ENCODE measurements at places on chromosomes 6 and 20.

DNA sequence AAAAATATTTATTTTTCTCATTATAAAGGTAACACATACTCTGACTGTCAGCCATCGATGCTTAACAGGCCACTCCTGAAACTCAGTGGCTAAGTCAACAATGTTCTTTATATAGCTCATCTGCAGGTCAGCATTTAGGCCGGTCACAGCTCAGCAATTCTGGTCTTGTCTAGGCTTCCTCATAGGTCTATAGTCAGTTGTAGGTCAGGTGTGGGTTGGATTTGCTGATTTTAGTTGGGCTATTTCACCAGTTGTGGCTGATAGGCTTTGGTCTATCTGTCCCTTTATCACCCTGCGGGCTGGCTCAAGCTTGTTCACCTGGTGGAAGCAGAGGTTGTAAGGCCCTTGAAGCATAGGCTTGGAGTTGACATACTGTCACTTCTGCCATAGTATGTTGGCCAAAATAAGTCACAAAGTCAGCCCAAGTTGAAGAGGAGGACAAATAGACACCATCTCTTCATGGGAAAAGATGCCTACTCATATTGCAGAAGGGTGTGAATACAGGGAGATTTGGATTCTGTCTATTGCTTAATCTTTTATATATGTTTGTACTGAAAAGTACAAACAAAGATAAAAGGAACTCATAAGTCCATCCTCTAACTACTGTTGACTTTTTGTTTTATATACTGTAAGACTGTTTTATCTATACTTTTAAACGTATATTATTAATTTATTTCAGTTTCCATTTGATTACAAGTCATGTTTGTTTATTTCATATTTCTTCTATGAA is 75.0 kb downstream of the BCKDHB start:
- no peak overlapping the region for H3K4me3 ChIP-seq
- no peak overlapping the region for H3K27ac ChIP-seq
- H3K27me3 ChIP-seq, result no peaks in the 10 kb centered on the region
- no peaks in the 10 kb centered on the region for H3K4me1 ChIP-seq

DNA sequence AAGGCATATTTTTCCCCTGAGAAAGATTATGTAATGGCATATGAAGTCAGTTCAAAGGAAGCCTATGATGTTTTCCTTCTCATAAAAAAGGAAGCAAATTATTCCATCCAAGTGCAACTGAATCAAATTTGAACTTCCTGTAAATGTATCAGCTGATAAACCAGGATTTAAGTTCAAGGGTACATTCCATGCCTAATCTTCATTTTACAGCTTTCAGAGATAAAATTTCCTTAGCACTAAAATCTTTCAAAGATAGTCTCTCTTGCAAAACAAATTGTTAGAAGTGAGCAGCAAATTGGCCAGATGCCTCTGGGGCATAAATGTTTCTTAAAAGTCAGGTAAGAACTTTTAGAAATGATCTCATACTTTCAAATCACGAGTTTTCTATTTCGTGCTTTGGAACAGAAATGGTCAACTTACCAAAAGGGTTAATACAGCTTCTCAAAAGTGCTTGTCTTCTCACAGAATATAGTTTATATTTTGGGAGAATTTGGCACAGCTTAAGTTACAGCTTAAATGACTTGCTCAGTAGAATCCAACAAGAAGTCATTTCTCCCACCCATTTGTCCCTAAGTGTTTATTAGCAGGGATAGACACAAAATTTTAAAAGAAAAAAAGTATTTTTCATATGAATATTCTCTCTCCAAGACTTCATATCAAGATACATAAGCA is 2.7 kb upstream of the TCF21 start:
- H3K27ac ChIP-seq, result no peak overlapping the region
- DNase-seq, result no peak
- H3K4me1 ChIP-seq, result peaks cover 3% of the 10 kb centered on the region
- H3K4me3 ChIP-seq, result no peak overlapping the region

GRCh38 chr6:136604328-136604825 is 54.2 kb upstream of the MAP7 start:
- no peak overlapping the region for H3K27ac ChIP-seq
- DNase-seq, result peak; percentile 15
- H3K36me3 ChIP-seq, result no peaks in the 10 kb centered on the region
- no peak overlapping the region for H3K4me3 ChIP-seq

- no peak overlapping the region for H3K4me3 ChIP-seq
- H3K4me1 ChIP-seq, result no peaks in the 10 kb centered on the region
- H3K27me3 ChIP-seq, result no peaks in the 10 kb centered on the region
- no peaks in the 10 kb centered on the region for H3K36me3 ChIP-seq
Measured at GRCh38 chr20:39810309-39810708, 848.2 kb downstream of the DHX35 start.

DNA sequence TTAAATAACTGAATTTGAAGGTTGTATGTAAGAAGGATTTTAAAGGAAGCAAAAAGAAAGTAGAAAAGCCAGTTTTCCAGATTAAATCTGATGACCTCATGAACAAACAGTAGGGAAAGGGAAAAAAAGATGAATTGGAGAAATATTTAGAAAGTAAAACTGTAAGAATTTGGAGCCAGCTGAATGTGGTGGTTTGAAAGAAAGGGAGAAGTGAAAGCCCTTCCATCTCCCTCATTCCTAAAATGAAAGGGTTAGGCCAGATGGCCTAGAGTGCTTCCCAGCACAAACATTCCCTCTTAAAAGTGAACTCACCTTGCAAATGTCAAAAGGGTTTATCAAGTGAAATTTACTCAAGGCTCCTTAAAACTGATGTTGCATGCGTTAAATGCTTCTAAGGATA is 139.3 kb upstream of the COL21A1 start:
- DNase-seq, result no peak
- H3K27ac ChIP-seq, result no peak overlapping the region
- no peaks in the 10 kb centered on the region for H3K27me3 ChIP-seq
- H3K4me1 ChIP-seq, result no peaks in the 10 kb centered on the region
- no peak overlapping the region for H3K4me3 ChIP-seq
- H3K36me3 ChIP-seq, result no peaks in the 10 kb centered on the region

- H3K27me3 ChIP-seq, result no peaks in the 10 kb centered on the region
- no peak overlapping the region for H3K4me3 ChIP-seq
- peaks cover 36% of the 10 kb centered on the region for H3K4me1 ChIP-seq
- no peak overlapping the region for H3K27ac ChIP-seq
- peak; percentile 70 for DNase-seq
Measured at GRCh38 chr6:52571099-52571755, 5.6 kb downstream of the TRAM2 start.

- H3K27me3 ChIP-seq, result no peaks in the 10 kb centered on the region
- DNase-seq, result peak; percentile 87
- H3K4me1 ChIP-seq, result no peaks in the 10 kb centered on the region
- no peak overlapping the region for H3K27ac ChIP-seq
- H3K4me3 ChIP-seq, result peak overlapping the region; percentile 88
Measured at GRCh38 chr6:27893836-27894807, 18.1 kb downstream of the OR2B2 start.

DNA sequence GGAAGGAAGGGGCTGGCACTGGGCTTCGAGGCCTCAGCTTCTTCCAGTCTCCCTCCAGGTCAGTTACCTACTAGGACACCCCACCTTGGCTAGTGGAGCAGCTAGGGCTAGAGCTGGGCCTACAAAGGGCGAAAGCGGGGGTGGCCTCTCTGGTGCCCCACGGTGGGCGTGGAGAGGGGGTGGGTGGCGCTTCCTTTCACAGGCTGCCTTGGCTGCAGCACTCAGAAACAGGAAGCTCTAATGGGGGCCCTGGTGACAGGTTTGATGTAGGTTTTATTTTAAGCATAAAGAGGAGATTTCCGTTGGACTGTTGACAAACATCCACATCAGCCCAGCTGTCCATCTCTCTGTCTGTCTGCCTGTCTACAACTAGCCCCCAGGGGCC is 13.4 kb downstream of the FAM110A start:
- no peaks in the 10 kb centered on the region for H3K27me3 ChIP-seq
- peak; percentile 28 for DNase-seq
- H3K27ac ChIP-seq, result no peak overlapping the region

DNA sequence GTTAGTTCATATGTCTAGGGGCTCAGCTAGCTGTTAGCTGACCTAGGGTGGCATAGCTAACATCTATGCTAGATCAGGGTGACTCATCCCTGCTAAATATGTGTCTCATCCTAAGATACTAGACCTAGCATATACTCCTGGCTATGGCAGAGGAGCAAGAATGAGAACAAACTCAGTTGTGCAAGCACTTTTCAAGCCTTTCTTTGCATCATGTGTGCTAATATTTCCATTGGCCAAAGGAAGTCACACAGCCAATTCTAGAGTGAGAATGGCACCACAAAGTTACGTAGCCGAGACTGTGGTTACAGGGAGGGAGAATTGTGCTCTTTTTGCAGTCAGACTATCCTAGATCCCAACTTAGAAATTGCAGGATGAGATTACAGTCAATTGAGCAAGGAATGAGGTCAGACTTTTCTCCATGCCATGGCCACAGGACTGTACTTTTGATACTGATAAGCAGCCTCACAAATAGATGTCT is 78.7 kb downstream of the PLCB4 start:
- H3K4me1 ChIP-seq, result no peaks in the 10 kb centered on the region
- no peaks in the 10 kb centered on the region for H3K36me3 ChIP-seq
- no peak for DNase-seq
- no peak overlapping the region for H3K27ac ChIP-seq
- no peak overlapping the region for H3K4me3 ChIP-seq

- H3K4me3 ChIP-seq, result no peak overlapping the region
- no peak overlapping the region for H3K27ac ChIP-seq
- H3K27me3 ChIP-seq, result no peaks in the 10 kb centered on the region
- DNase-seq, result no peak
- no peaks in the 10 kb centered on the region for H3K36me3 ChIP-seq
- H3K4me1 ChIP-seq, result no peaks in the 10 kb centered on the region
Measured at GRCh38 chr20:23241416-23241815, 109.2 kb upstream of the NXT1 start.

DNA sequence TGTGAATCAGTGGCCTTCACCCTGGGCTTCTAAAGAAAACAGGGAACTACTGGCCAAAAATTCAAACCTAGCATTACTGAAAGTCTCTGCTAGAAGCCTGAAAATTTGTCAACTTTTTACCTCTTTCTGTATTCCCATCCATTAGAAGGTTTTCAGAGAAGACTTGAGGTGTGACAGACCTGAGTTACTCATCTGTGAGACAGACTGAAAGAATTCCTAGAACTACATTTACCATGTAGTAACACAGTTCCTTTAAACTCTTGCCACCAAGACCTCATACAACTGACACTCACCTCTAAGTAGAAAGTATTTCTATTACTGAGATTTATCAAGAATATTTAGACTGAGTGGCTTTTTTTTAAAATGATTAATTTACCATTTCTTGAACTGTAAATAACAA is 4.5 kb downstream of the DPM1 start:
- H3K4me3 ChIP-seq, result no peak overlapping the region
- no peak overlapping the region for H3K27ac ChIP-seq
- peaks cover 21% of the 10 kb centered on the region for H3K36me3 ChIP-seq
- H3K27me3 ChIP-seq, result no peaks in the 10 kb centered on the region

DNA sequence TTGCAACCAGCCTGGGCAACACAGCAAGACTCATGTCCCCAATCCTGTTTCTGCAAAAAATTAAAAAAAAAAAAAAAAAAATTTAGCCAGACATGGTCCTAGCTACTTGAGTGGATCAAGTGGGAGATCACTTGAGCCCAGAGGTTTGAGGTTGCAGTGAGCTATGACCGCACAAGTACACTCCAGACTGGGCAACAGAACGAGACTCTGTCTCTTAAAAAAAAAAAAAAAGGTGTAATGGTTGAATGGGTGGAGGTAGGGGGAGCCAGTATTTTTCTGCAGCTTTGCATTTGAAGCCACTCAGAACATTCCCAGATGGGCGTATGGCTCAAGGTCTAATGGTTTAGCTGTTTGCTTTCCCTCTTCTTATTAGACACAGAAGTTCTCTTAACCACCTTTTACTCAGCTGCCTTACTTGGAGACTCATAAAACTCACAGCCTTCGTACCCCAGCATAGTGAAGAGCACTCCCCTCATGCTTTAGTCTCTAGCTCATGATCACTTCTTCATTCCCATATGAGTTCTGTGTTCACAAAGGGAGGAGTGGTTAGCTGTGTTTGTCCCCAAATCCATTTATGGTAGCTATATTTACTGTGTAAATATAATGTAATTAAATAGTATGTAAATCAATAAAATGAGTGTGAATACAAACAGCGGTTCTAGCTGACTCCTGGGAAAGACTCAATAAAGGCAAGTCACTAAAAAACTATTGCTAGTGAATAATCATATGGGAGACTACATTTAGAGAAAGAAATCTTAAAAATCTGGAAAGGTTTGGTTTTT is 9.0 kb downstream of the FKBP1A start:
- no peaks in the 10 kb centered on the region for H3K27me3 ChIP-seq
- no peaks in the 10 kb centered on the region for H3K4me1 ChIP-seq
- H3K4me3 ChIP-seq, result no peak overlapping the region
- H3K36me3 ChIP-seq, result no peaks in the 10 kb centered on the region
- H3K27ac ChIP-seq, result no peak overlapping the region

GRCh38 chr6:30935018-30935417 is 3.0 kb upstream of the SFTA2 start:
- no peak overlapping the region for H3K4me3 ChIP-seq
- peaks cover 8% of the 10 kb centered on the region for H3K4me1 ChIP-seq
- H3K27me3 ChIP-seq, result no peaks in the 10 kb centered on the region
- H3K36me3 ChIP-seq, result no peaks in the 10 kb centered on the region
- no peak overlapping the region for H3K27ac ChIP-seq

- H3K36me3 ChIP-seq, result no peaks in the 10 kb centered on the region
- no peaks in the 10 kb centered on the region for H3K27me3 ChIP-seq
- no peak for DNase-seq
- H3K27ac ChIP-seq, result no peak overlapping the region
Measured at GRCh38 chr6:154583546-154584188, 73.2 kb upstream of the CNKSR3 start.

DNA sequence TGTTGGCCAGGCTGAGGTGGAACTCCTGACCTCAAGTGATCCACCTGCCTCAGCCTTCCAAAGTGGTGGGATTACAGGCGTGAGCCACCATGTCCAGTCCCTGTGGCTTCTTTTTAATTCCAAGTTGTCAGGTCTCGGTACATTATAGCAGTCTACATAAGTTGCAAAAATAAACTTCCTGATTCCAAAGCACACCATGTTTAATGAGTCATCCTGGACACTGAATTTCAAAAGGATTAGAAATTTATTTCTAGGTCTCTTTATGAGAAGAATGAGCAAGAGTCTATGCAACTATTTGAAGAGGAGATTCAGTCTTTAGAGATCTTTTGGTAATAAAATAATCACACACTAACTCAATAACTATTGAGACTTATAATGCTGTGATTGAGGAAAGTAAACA is 63.9 kb upstream of the MCHR2 start:
- no peaks in the 10 kb centered on the region for H3K36me3 ChIP-seq
- H3K4me1 ChIP-seq, result no peaks in the 10 kb centered on the region
- DNase-seq, result no peak
- H3K27me3 ChIP-seq, result no peaks in the 10 kb centered on the region
- H3K4me3 ChIP-seq, result no peak overlapping the region

DNA sequence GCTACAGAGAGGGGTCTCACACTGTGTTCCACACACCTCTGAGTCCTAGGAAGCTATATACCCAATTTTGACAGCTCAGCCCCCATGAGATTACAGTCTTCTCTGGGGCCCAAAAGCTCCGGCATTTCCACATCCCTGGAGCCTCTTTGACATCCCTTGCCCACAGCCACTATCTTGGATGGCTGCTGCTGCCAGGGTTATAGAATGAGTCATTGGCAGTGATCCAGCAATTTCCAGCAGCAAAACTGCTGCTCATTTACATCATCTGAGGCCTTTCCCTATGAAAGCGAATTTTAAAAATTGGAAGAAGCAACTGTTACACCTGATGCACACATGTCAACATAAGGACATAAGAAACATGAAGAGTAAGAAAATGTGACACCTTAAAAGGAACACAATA is 590.7 kb downstream of the MEI4 start:
- H3K27me3 ChIP-seq, result no peaks in the 10 kb centered on the region
- H3K4me1 ChIP-seq, result no peaks in the 10 kb centered on the region
- no peaks in the 10 kb centered on the region for H3K36me3 ChIP-seq
- no peak for DNase-seq
- no peak overlapping the region for H3K27ac ChIP-seq
- H3K4me3 ChIP-seq, result no peak overlapping the region

Data from kidney (tissue), 22 donors.